ENCODE measurements at places on chromosomes 3 and 15.

DNA sequence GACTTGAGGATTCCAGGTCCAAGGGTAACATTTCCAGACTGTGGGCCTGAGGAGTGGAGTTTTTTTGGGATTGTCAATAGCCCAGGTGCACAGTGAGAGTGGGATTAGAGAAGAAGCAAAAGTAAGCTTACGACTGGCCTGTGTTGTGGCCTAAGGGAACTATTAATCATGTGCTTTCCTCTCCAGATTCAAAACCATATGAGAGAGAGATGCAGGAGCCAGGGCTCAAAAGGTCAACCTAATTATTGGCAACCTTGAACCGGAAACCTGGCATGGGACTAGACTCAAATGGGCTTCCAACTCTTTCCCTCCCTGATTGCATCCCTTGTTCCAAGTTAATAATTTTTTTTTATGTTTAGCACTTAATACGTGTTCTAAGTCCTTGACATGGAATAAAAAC is 242.1 kb upstream of the THRB start:
- DNase-seq = no peak

DNA sequence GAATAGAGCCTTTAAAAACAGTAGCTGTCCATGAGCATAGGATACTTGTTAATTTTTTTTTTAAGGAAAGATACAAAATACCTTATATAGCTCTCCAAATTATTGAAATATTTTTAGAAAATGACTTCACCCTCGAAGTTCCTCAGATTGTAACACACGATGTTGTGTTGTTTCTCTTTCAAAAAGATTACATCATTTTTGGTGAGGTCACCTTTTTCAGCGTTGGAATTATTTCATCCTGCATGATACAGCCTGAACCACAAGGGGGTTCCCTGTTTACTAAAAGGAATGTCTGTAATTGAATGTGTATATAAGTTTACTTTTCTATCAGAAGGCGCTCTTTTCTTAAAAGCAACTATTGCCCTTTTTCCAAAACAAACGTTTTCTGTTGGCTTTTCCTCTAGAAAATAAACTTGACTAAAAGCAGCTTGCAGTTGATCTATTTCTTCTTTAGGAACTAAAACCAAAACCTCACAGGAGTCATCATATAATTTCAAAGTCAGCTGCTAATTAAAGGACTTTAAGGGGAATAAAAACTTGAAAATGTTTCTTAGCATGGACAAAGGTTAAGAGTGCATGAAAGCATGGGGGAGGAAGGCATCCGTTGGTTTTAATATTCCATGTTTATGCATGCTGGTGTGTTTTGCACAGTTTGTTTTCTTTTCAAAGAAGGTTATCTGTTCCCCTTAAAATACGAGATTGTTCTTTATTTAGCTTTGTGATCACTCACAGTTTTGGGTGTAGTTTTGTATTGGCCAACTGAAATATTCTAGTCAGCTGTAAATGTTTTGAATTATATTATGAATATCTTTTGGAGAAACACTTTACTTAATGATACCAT is 29.4 kb downstream of the LYSMD4 start:
- DNase-seq = no peak

DNA sequence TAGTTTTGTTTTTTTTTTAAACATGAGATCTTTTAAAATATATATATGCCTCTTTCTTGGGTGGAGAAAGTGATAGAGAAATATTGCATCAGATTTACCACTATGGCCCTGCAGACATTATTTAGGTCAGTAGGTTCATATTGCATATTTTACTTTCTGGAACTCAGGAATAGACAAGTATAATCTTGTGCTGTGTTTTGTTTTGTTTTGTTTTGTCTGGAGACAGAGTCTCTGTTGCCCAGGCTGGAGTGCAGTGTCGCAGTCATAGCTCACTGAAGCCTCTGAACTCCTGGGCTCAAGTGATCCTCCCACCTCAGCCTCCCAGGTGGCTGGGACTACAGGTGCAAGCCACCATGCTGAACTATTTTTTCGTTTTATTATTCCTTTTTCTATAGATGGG is 21.5 kb upstream of the DUT start:
- DNase-seq = no peak

DNA sequence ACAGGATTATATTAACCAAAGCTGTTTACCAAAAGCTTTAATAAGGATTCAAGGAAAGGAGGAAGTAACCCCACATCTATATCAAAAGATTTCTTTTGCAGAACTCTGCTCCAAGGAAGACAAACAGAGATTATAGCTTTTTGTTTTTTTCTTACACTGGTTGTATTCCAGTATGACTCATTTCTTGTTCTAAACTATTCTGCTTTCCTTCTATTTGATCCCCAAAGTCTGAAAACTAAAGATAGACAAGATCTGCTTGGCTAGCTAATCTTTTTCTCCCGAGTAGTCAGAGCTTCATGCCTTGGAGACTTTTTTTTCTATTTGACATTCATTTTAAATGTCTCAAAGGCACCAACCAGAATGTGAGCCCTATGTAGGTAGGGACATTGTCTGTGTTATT is 36.8 kb upstream of the FRMD5 start:
- no peak for DNase-seq

All from NCI-H1092 treated with DMSO at 0.1 percent for 48 hours (cell line).